ENCODE measurements at places on chromosomes 3 and 15. TPM values are rescaled to one million over a fixed set of nuclear protein-coding genes. Genes with fewer than 3 reads are reported as not detected.

SH2D7 gene
- total RNA-seq: not detected

FEZF2 gene
- total RNA-seq: not detected

TJP1 gene
- total RNA-seq: 59.2 TPM

PDE8A gene
- 129 TPM for total RNA-seq

RHOV gene
- total RNA-seq: not detected

Measured in subcutaneous adipose tissue (tissue), 4 donors.